ENCODE measurements at places on chromosomes 16 and 17.
A peak's percentile ranks its signal among the peaks of the same experiment; 100 is the strongest.

- DNase-seq = no peak
These were observed 20.1 kb downstream of the YWHAE start for GRCh38 chr17:1379930-1380313.

GRCh38 chr17:36193216-36193775, 3.3 kb downstream of the CCL3L1 start:
- no peak for DNase-seq

- no peak for DNase-seq
These were observed 40.5 kb downstream of the CEP95 start for GRCh38 chr17:64547319-64547718.

- peak; percentile 87 for DNase-seq
These were observed 21.7 kb upstream of the USP36 start for GRCh38 chr17:78862073-78863023.

DNA sequence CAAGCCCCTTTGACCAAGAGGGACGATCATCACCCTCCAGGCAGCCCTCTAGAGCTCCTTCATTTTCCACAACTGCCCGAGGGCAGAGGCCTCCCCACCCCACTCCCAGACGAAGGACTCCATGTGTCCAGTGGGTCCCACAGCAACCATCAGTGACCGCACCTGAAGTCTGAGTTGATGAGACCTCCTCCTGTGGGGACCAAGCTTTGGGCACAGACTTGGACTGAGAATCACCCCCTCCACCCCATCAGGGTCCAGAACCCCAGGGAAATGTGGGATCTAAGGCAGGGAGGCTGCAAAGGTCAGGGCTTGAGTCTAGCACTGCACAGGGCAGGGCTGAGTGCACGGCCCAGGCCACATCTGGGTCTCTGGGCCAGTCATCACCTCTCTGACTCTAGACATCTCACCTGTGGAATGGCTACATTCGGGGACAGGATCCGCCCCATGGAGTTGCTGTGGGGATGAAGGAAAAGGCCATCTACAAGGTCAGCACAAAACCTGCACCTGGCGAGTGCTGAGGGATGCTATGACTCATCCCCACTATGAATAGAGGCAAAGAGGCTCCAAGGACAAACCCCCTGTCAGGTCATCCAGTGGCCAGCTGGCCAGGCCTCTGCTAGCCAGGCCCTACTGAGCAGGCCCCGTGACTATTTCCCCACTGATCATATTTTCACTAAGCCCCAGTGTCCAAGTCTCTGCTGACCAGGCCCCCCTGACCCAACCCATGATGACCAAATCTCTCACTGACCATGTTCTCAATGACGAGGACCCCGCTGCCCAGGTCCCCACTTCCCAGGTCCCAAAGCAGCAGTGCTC, 38.4 kb downstream of the TNFRSF13B start:
- no peak for DNase-seq

DNA sequence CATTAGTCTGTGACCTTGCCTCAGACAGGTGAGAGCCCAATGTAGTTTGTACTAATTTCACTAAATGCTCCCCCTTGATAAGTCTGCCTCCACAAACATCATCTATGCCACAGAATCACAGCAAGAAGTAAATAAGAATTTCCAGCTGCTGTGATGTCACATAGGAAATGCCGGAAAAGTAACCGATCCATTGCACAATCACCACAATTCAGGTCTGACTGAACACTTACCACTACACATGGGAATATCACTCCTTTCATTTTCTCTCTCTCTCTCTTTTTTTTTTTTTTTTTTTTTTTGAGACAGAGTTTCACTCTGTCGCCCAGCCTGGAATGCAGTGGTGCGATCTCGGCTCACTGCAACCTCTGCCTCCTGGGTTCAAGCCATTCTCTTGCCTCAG, 79.0 kb upstream of the CDH11 start:
- no peak for DNase-seq

GRCh38 chr17:17496189-17497064, at the start of gene RASD1:
RASD1 (minus strand) TSS chr17:17496395; CDS start chr17:17496181, 214 bp downstream.
- peak; percentile 77 for DNase-seq

- peak; percentile 55 for DNase-seq
These were observed 2.5 kb upstream of the VASN start for GRCh38 chr16:4369007-4369733.

DNA sequence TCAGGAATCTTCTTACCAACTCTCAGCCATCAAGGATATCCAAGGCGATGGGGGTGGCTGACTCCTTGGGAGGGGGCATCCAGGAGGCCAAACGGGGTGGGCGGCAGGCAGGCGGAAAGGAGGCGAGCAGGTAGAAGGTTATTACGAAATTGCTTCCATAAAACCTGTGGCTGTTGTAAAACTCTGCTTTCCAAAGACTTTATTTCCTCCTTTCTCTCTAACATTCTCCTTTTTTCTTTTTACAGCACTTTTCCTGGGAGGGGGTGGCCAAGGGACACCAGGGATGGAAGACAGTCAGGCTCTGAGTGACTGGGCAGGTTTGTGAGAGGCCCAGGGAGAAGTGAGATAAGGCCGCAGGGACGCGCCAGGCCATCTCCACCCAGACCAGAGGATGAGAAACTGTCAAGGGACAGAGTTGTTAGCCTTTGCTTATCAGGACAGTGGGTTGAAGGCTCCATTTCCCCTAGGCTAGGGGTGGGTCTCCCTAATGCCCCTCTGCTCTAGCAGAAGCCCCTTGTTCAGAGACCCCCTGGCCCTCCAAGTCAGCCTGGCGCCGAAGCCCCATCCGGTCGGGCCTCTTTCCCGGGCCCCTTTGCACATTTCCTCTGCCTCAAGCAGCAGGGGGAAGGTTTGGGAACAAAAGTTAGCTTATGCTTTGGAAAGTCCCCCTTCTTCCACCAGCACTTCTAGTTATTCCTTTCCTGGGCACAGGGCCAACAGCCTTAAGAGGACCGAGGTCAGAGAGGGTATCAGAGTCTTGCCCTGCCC, 5.0 kb upstream of the HOXB9 start:
- DNase-seq = peak; percentile 69

DNA sequence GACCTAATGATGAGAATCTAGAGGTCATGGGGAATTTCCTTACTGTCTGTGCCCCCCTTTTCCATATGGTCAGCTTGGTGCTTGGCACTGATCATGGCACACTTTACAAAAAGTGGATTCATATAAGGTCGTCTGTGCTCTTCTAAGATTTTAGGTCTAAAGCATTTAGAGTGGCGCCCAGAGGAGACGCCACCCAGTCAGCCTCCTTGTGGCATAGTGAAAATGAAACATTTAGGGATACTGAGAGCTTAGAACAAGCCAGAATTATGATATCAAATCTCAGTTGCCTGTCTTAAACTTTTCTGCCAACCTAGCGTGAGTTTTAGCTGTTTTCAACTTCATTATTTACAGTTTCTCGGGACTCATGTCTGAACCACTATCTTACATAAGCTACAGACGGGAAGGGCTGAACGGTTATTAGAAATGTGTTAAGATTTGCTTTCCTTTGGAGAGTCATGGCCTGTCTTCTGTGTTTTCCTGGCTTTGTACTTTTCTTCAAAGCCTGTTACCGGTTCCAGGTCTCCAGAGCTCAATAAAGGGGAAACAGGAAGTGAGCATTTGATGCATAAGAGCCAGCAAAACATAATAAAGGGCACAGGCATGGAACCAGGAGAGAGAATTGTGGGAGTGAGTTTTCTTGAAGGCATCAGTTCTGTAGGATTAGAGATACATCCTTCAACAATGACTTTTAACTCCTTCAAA, 13.7 kb downstream of the ZNRF1 start:
- DNase-seq = no peak

DNA sequence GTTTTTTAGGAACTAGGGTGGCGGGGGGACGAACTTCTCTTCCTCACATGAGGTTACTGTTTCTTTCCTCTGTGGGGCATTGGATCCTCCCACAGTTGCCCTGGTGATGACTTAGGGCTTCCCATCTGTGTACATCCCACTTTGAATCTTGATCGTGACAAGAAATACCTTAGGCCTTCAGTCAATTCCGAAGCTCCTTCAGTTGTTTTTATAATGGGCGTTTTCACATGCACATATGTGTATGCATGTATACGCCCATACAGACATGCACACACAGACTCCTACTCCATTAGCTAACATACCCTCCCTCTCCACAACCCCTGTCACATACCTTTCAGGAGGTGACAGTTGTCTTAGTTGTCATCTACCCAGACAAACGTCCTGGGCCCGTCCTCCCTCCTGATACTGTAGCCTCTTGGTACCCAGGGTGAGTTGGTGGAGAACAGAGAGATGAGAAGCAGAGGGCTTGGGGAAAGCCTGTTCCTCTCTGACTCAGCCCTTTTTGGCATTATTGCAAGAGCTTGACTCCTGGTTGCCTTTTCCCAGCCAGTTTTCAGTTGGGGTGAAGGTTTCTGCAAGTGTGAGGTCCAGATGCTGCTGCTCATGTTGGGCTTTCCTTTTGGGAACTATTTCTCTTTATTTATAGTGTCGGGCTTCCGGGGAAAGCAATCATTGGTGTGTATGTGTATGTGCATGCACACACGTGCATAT, 2.2 kb upstream of the AOC2 start:
- DNase-seq = no peak

- DNase-seq = no peak
These were observed 30.4 kb downstream of the TRAF4 start for GRCh38 chr17:28774206-28774605.

- no peak for DNase-seq
These were observed 5.2 kb upstream of the RAB26 start for GRCh38 chr16:2142942-2143877.

DNA sequence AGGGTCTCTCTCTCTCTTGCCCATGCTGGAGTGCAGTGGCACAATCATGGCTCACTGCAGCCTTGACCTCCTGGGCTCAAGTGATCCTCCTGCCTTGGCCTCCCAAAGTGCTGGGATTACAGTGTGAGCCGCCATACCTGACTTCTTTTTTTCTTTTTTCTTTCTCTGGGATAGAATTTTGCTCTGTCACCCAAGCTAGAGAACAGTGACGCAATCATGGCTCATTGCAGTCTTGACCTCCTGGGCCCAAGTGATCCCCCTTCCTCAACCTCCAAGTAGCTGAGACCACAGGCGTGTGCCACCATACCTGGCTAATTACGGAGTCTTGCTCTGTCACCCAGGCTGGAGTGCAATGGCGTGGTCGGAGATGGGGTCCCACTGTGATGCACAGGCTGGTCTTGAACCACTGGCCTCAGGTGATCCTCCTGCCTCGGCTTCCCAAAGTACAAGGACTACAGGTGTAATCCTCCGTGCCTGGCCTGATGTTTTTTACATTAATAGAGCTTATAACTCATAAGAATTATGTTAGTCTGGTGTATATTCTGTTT, 76.5 kb downstream of the BCAS3 start:
- DNase-seq = no peak
